ENCODE measurements at places on chromosomes 5 and 9. TPM values are rescaled to one million over a fixed set of nuclear protein-coding genes. Genes with fewer than 3 reads are reported as not detected.

Gene F12
- 1.1 TPM for total RNA-seq

Gene GPR151
- total RNA-seq: not detected

Gene IL5
- not detected for total RNA-seq

Gene LCP2
- total RNA-seq: 0.67 TPM

Gene OBP2B
- not detected for total RNA-seq

Gene GRIA1
- total RNA-seq: not detected

Gene INSL4
- total RNA-seq: under 0.01 TPM

Gene GAPT
- total RNA-seq: not detected

Gene EFNA5
- 6.5 TPM for total RNA-seq

Gene EQTN
- total RNA-seq: 0.34 TPM

Gene PTGES
- 0.73 TPM for total RNA-seq

Gene PCDHA1
- total RNA-seq: not detected

Gene CCL27
- total RNA-seq: not detected

Gene MOB3B
- total RNA-seq: 8.5 TPM

Gene CAMK2A
- 0.33 TPM for total RNA-seq

Gene C9
- 0.93 TPM for total RNA-seq

Gene OLFML2A
- total RNA-seq: under 0.01 TPM

Gene RMND5B
- total RNA-seq: 23.0 TPM

Gene IRX2
- total RNA-seq: under 0.01 TPM

Gene ROPN1L
- 0.34 TPM for total RNA-seq

Gene LCN1
- not detected for total RNA-seq

Gene RNF224
- under 0.01 TPM for total RNA-seq

Gene PLAC8L1
- 0.73 TPM for total RNA-seq

Gene PAXX
- 20.6 TPM for total RNA-seq

Gene BTNL8
- total RNA-seq: not detected

Gene SPATA6L
- total RNA-seq: under 0.01 TPM

Gene TMEM252
- not detected for total RNA-seq

Gene LHX2
- not detected for total RNA-seq

Gene WDR38
- not detected for total RNA-seq

Gene IL33
- total RNA-seq: 0.15 TPM

All from melanocyte of skin (primary cell).